ENCODE measurements at places on chromosomes 4 and X. TPM values are rescaled to one million over a fixed set of nuclear protein-coding genes. Genes with fewer than 3 reads are reported as not detected.
A peak's percentile ranks its signal among the peaks of the same experiment; 100 is the strongest.

DNA sequence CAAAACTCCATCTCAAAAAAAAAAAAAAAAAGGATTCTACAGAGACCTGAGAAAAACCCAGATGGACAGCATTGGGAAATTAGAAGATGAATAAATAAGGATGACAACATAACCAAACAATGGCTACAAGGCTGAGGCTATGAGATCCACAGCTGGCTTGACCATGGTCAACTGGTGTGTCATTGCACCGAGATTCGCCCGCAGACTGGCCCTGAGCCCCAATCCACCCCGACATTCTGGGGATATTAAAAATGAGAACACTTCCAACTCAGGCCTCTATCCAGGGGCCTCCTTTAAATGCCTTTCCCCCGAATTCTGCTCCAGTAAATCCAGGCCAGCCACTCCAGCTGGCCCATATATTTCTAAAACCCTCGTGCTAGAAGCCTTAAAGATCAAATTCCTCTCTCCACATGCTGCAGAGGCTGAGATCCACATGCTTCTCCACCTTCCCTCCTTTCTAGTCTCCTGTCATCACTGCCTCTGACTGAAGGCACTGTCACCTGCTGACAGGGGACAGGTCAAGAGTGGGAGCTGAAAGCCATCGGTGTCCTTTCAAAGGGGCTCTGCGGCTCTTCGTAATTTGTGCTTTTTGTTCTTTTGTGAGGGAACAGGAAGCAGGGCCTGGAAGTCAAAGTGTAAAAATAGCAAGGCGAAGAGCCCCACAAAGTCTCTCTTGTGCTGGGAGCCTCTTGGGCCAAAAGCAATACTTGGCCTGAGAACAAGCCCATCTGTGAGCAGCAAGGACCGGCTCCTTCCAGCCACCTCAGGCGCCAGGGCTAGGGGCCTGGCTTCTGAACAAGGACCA lies 203.7 kb downstream of the NSUN7 start:
- DNase-seq = no peak

Gene TMPRSS11A
- total RNA-seq = under 0.01 TPM

- DNase-seq = peak; percentile 56
Observed at GRCh38 chrX:77668391-77669237, 117.4 kb downstream of the ATRX start.

Gene MAP3K15
- total RNA-seq = not detected

- peak; percentile 44 for DNase-seq
Observed at GRCh38 chrX:49282647-49283011, 13.0 kb downstream of the PPP1R3F start.

Gene MED14
- 24.8 TPM for total RNA-seq

Gene INTU
- 6.0 TPM for total RNA-seq

- no peak for DNase-seq
Observed at GRCh38 chr4:107721436-107722100, 1.5 kb upstream of the PAPSS1 start.

DNA sequence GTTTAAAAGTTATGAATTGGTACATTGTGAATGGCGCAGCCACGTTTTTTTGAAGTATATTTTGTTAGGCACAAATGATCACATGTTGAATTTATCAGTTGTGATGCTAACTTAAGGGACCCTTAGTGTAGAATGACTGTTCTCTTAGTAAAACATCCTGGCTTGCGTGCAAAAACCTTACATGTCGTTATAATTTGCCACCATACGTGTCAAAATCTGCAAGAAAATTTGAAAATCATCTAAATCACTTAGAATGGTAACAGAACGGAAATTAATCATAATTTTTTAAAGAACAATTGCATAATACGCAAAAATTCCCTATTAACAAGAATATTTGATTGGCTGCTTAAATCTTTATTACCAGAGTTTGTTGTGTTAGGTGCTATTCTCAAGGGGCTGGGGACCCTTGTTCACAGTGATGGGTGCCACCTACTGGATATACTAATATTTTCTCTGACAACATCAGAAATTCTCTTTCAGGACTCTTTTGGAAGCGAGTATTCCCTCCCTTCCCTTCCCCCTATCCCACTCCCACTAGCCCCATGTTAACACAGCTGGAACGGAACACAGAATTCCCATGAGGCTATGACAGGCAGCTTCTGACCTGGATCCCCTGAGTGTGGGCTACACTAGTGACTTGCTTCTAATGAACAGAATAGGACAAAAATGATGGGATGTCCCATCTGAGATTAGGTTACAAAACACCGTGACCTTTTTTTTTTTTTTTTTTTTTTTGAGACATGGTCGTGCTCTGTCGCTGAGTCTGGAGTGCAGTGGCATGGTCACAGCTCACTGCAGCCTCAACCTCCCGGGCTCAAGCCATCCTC lies 71.8 kb downstream of the SUPT20HL2 start:
- DNase-seq = peak; percentile 53

All from fibroblast of the aortic adventitia (primary cell).